ENCODE measurements at places on chromosomes 4 and X.

- DNase-seq = no peak
These were observed 436.2 kb downstream of the FAT4 start for GRCh38 chr4:125750828-125751466.

DNA sequence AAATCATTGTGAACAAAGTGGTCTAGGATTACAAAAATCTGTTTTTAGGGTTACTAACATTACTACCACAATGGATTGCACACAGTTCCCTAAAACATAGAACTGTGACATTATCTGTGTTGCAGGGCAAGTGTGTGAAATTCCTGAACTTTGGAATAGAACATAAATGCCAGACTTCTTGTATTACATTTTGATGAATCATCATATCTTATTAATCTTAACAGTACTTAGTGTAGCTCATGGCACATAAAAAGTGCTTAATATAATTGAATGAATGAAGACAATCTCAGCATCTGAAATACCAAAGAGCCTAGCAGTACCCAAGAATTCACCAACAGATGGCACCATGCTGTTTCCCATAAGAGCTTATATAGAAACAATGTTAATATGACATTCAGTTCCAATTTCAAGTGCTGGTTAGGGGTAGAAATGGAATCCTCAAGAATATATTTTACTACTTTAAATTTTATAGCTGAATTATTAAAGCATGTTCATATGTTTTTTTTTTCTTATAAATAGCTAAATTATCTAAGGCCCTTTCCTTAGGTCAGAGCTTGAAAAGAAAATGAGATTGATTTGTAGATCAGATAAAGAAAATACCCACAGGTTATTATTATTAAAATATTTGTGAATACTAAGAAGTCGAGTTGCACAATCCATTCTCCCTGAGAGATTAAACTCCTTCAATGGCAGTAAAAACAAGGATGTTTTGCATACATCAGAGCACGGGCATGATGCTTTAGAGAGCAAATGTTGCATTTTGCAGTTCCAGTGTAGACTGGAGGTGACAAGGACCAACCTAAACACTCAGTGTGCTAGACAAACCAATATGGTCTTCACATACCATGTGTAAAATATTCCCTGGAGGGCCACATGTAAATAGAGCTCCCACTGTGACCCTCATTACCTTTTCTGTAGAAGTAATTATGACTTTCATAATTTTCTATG is 25.7 kb upstream of the SHISA3 start:
- DNase-seq = no peak

DNA sequence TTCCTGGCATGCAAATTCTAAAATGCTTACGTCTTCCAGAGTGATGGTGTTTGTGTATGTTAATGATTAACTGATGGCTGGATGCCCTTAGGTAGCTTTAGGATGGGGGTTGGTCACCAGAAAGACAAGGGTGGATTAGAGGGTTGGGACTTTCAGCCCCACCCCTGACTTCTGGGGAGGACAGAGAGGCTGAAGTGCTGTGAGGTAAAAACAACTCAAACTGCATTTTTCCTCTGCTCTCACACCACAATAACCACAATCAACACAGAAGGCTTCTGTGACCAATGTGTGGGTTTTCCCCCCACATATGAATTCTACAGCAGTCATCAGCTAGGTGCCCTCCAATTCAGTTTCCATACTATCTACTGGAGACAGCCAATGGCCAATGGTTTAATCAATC is 18.7 kb upstream of the DDIT4L start:
- DNase-seq = no peak

DNA sequence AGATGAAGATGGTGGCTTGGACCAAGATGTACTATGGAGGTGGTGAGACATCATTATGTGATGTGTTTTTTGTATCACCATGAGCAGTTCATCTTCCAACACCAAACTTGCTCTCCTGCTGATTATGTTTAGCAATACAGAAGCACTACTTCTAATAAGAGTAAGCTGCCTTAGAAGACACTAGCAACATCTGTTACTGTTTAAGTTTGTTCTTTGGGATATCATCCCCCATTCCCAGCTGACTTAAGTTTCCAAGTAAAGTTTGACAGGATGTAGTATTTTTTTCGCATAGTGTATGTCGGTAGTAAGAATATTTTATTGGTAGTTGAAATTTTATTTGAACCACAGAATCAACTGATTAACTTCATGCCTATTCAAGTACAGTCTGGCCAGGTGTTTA is 123.5 kb upstream of the BMPR1B start:
- no peak for DNase-seq

DNA sequence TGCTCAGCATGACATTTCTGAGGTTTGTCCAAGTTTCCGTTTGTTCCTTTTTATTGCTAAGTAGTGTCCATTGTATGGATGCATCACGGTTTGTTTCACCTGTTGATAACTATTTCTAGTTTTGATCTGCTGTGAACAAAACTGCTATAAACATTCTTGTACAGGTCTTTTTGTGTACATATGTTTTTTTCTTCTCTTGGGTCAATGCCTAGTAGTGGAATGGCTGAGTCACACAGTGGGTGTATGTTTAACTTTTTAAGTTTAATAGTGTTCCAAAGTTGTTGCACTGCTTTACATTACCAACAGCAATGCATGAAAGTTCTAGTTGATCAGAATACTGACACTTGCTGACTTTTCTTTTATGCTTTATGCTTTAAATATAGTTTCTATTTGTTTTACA is 76.7 kb downstream of the MAOB start:
- no peak for DNase-seq

- no peak for DNase-seq
These were observed 390.0 kb downstream of the GRXCR1 start for GRCh38 chr4:43282534-43282933.

- DNase-seq = no peak
These were observed 3.3 kb upstream of the LRAT start for GRCh38 chr4:154740462-154740861.

- no peak for DNase-seq
These were observed at the start of gene BMP3 for GRCh38 chr4:81030061-81030980. Gene BMP3, plus strand, starts transcription at chr4:81030708. Its CDS starts 577 bp downstream, at chr4:81031285.

- no peak for DNase-seq
These were observed 14.8 kb downstream of the SPINK2 start for GRCh38 chr4:56806666-56807065.

DNA sequence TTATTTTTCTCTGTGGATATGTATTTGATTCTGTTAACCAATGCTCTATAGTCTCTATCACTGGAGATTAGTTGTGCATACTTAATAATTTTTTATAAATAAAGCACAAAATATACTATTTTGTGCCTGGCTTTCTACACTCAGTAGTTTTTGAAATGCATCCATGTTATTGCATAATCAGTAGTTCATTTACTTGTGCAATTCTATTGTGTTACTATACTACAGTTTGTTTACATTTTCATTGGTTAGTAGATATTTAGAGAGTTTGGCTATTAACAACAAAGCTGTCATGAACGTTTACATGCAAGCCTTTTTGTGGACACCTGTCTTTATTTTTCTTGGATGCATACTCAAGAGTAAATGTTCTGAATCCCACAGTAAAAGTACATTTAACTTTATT is 265.0 kb upstream of the FAT4 start:
- no peak for DNase-seq

DNA sequence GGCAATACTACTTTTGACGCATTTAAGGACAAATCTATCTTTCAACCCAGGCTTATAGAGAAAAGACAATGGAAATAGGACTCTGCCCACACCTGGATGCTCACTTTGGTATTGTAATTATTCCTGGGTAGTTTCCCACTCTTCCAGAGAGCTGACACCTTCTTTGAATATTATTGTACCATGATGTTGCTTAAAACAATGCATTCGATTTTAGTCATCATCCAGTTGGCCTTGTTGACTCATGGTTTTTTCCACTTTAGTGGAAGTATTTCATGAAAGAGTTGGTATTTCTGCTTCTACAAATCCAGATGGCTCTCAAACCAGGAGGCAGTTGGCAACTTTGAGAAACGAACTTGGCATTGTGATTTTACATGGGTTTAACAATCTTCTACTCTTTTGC is 124.2 kb downstream of the ENOX2 start:
- no peak for DNase-seq

- no peak for DNase-seq
These were observed 327.5 kb downstream of the BMPR1B start for GRCh38 chr4:95085124-95085833.

- DNase-seq = no peak
These were observed 80.4 kb downstream of the PTTG2 start for GRCh38 chr4:38040619-38041018.

DNA sequence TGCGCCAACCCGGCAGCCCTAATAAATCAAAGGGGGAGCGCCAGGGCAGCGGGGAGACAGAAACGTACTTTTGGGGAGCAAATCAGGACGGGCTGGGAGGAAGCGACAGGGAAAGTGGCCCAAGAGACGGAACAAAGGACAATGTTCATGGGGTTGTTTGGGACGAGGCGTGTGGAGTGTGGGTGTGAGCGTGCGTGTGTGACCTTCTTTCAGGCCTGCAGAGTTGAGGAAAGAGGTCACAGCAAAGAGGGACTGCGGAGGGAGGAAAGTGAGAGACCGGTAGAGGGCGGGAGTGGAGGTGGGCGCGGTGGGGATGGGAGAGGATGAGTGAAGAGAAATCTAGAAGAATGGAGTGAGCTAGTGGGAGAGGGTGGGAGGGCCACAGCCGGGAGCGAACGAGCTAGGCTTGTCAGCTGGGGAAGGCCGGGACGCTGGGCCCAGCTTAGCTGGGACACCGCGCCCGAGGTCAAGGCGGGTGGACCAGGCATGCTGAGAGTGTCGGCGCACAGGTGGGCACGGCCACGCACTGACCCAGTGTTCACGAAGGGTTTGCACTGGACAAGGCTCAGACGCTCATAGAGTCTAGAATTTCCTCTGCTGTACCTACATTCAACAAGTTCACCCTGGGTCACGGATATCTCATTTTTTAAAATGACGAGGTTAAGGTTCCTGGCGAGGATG is 14.7 kb upstream of the PITX2 start:
- DNase-seq = no peak

GRCh38 chr4:185504098-185505047 is 30.9 kb downstream of the PDLIM3 start:
- DNase-seq = no peak

DNA sequence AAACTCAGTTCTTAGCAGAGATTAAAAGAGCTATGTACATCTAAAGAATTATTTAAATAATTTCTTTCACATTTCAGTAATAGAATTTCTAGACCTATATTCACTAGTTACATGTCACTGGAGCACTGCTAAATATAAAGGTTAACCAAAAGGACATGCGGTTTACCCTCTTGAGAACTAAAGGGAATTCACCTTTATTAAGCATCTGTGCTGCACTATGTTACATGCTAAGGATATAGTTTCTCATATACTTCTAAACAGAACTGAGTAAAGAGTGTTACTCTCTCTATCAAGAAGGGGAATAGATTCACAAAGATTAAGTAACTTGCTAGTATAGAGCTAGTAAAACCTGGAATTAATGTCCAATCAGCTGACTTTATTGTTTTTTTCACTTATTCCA is 7.6 kb downstream of the SPIN3 start:
- no peak for DNase-seq

GRCh38 chr4:123517971-123518370 is 121.4 kb downstream of the SPRY1 start:
- no peak for DNase-seq

DNA sequence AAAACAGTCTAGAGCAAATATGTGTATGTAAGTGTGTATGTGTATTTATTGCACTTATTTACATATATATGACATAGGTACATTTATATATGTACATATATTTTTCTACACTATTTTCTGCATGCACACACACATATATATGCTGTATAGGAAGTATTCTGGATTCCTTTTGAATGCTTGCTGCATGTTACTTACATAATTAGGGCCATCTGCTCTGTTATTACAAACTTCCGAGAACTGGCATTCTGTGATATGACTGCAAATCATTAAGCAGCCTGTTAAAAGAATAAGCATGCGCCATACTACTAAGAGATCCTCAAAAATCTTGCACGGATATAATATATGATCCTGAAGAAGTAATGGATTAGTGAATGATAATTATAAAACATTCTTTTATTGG is 1157.6 kb upstream of the TENM3 start:
- DNase-seq = no peak

GRCh38 chrX:71622576-71623450 is 4.5 kb upstream of the CXCR3 start:
- peak; percentile 62 for DNase-seq

- no peak for DNase-seq
These were observed at the start of gene ANKRD37 for GRCh38 chr4:185396724-185397385. Gene ANKRD37, plus strand, starts transcription at chr4:185396841. Its CDS starts 83 bp downstream, at chr4:185396924.

- no peak for DNase-seq
These were observed 151.4 kb upstream of the STX18 start for GRCh38 chr4:4693258-4693657.

DNA sequence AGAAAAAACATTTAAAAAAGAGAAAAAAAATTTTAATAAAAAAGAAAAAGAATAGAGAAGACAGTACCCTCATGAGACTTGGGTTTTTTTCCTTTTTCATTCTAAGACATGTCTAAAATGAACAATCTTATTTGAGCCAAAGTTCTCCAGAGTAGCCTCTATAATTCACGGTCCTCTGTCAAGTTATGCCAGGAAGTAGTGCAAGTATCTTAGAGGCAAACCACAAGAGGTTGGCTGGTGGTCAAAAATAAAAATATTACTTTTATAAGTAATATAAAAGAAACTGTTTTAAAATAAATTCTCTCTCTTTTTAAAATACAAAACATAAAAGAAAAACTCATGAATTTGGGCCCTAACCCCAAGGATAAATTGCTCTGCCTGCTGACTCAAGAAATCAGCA is 26.5 kb downstream of the HNRNPDL start:
- DNase-seq = no peak

- DNase-seq = no peak
These were observed 71.6 kb downstream of the FAM114A1 start for GRCh38 chr4:38939165-38939564.

- DNase-seq = no peak
These were observed 204.1 kb downstream of the PTTG2 start for GRCh38 chr4:38164346-38164745.

- no peak for DNase-seq
These were observed 294.8 kb downstream of the ASMT start for GRCh38 chrX:1909419-1910206.

- DNase-seq = no peak
These were observed 67.5 kb downstream of the RBM47 start for GRCh38 chr4:40562208-40562607.

DNA sequence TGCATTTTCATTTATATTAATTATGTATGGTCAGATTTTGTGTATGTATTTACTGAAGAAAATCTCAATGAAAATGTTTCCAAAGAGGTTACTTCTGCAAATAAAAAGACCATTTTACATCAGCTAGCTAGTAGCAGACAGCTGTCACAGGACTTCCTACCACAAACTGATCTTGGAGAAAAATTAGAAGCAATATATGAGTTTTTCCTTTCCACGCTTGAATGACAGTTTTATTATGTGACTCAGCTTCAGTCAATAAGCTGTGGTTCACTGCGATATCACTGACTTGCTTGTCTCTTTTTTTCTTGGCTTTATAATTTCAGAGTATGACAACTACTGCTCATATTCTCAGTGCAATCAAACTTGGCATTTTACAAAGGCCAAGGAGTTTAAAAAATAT is 787.4 kb upstream of the GALNTL6 start:
- no peak for DNase-seq

DNA sequence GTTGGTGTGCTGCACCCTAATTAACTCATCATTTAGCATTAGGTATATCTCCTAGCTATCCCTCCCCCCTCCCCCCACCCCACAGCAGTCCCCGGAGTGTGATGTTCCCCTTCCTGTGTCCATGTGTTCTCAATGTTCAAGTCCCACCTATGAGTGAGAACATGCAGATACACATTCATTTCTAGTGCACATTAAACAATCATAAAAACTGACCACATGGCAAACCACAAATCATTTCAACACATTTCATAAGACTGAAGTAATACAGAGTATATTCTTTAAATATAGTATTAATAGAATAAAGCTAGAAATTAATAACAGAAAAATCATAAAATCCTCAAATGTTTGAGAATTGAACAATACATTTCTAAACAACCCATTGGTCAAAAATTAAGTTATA is 34.1 kb downstream of the PRKG2 start:
- DNase-seq = no peak
